ENCODE measurements at places on chromosomes 6 and 20.

- ATAC-seq, result no peak
These were observed 156.1 kb upstream of the SMLR1 start for GRCh38 chr6:130671119-130671518.

DNA sequence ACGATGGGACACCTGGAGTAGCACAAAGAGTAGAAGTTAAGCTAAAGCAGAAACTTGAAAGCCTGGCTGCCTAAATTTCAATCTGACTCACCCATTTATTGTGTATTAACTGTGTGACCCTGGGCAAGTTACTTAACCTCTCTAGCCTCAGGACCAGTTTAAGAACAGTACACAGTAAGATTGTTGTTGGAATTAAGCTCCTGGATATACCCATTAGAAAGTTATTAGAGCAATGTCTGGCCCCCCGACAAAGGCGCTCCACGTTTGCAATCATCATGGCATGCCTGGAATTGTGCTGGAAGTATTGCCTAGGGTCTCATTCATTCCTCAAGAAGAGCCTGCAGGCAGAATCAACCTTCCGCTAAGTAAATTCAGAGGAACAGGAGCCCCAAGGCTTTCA is 1.4 kb downstream of the SDC4 start:
- ATAC-seq, result no peak

- no peak for ATAC-seq
These were observed 1297.5 kb upstream of the CITED2 start for GRCh38 chr6:140671926-140672325.

DNA sequence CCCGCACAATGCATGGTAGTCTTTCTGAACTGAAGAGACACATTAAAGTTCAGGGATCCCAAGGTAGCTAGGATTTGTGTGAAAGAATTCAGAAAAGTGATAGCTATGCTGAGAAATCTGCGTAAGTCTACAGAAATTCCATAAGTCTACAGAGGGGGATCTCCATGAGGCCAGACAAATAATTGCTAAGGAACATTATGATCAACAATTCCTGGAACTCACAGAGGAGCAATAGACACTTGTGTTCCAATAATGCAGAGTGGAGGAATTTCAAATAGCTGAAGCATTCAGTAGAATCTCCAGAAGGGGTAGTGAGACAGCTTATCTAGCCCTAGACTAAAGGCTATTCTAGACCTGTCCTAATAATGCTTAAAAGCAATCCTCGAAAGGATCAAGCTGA is 315.7 kb upstream of the ECI2 start:
- no peak for ATAC-seq

DNA sequence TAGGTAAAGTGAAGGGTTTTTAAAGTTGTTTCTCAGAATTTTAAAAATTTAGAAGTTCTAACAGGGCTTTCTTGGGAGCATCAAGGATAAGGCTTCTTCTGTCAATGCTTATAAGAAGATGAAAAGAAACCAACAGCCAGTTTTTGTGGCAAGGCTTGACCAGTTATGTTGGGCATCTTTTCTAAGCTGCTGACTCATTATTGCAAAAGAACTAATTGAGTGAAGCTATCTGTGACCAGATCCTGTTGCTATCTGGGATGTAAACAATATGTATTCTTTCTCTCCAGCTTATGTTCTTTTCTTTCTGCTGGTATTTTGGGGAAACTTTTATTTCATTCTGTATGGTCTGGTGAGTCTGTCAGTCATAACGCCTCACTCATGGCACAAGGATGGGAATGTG is 643.8 kb downstream of the HDGFL1 start:
- ATAC-seq, result no peak

DNA sequence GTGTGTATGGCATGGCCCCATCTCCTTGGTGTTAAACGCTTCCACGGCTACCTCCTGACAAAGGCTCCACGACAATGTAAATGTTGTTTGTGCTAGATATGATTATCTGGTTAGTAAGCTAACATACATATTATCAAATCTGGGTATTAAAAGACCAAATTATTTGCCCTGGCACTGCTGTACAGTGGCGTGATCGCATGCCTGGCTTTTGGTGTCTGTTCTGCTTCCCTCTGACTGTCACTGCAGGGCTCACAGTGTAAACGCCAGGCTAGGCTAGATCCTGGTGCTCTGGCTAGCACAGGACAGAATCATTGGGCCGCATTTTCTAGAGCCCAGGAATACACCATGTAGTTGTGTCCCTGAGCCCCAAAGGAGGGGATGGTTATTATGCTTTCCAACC is 38.7 kb downstream of the CD164 start:
- no peak for ATAC-seq

DNA sequence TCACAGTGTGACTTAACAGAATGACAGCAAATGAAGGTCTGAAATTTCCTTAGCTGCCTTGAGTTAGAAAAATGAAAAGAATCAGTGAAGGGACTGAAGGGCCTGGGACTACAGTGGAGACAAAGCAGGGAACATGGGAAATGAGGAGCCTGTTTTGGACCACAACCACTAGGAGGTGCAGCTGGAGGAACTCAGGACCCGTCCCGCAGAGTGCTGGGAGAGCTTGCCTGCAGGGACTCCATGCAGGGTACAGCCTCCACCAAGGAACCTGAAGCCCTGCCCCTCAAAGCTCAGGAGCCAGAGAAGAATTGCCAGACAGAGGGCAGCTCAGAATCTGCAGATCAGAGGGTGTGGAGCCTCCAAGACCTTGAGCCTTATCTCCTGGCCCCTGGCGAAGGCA is 50.7 kb downstream of the LRFN2 start:
- ATAC-seq, result no peak

DNA sequence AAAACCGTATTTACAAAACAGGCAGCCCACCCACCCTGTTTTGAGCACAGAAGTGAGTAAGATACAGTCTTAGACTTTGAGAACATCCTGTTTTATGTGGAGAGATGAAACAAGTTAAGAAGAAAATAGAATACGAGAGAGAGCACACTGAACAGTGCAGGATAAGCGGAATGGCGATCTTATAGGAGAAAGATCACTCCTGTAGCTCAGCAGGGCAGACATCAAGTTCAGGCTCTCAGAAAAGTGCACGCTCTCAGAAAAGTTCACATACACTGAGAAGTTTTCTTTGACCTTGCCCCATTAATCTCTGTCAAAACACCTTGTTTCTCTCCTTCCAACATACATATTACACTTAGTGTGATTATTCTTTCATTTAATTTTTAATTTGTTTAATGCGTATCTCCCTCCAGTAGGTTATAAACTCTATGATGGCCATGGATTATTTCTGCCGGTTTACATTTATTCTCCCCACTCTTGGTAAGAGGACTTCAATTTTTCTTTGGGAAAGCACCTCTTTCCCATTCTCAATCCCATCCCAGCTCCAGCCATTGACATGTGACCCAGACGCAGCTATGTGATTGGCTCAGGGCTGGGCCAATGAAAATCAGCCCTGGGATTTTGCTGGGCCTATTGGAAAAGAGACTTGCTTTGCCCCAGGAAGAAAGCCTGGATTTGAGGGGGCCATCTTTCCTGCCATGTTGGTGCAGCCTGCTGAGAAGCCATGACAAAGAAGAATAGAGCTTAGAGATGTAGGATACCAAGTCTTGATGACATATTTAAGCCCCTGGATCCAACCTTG is 16.2 kb downstream of the KCNB1 start:
- ATAC-seq, result no peak

DNA sequence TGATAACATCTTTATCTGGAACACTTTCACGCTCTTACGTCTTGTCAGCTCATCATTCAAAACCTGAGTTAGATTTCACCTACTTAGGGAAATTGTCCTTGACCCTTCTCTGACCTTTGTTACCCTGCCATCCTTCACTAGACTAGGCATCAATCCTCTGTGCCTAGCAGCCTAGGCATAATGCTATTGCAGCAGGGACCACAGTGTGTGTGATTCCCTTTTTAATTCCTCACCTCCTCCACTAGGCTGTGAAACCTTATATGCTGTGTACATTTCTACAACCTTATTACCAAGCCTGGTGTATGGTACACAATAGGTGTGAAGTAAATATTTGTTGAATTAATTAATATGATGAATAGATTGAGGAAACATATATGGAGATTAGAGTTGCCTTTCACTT is 66.7 kb upstream of the DEFB112 start:
- no peak for ATAC-seq

- ATAC-seq, result no peak
These were observed 98.8 kb downstream of the SOD2 start for GRCh38 chr6:159594106-159594749.

DNA sequence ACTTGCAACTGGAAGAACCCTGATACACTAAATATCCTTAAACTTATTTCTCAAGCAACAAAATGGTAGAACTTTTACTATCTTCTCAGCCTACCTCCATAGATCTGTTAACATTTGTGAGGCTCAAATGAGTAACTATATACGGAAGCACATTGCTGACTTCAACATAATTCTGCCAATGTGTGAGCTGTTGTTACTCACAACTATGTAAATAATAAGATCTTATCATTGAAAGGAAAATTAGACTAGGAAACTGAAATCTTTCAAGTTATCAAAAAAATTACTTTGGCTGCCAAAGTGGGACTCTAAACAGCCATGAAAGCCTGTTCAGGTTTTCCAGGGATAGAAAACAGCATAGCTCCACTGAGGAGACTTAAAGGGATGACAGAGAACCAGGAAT is 40.2 kb upstream of the TASP1 start:
- no peak for ATAC-seq

GRCh38 chr20:51424270-51425117 is 118.0 kb downstream of the NFATC2 start:
- ATAC-seq, result peak; percentile 63

DNA sequence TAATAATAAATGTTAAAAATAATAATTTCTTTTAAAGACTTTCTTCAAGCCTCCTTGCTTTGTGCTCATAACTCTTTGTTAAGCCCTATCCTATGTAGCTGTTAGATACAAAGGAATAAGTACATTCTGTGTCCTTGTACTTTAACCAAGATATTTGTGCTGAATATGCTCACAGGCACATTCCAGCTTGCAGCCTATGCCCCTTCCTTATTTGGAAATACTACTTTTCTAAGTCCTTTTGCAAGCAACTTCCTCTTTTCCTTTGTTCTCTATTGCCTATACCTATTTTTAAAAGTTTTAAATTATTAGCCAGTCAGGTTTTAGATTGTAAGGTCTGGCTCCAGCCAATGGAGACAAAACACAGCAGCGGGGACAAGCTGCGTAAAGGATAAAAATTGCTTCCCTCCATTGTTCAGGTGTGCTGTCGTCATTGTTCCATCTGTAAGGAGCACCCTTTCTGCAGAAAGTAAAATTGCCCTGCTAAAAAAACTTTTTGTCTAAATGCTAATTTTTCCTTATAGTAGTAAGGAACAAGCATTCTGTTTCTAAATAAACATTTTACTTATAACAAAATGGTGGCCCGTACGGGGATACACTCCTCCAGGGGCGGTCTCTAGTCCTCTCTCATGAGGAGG is 80.2 kb downstream of the SYTL3 start:
- no peak for ATAC-seq
